Fibroblast of upper back skin (primary cell): ENCODE measurements at places on chromosomes 4 and X.

GRCh38 chrX:97639526-97639925 lies 755.8 kb downstream of the RPA4 start:
- DNase-seq: no peak

GRCh38 chr4:39469429-39470077 lies 10.7 kb downstream of the LIAS start:
- peak; percentile 85 for DNase-seq

DNA sequence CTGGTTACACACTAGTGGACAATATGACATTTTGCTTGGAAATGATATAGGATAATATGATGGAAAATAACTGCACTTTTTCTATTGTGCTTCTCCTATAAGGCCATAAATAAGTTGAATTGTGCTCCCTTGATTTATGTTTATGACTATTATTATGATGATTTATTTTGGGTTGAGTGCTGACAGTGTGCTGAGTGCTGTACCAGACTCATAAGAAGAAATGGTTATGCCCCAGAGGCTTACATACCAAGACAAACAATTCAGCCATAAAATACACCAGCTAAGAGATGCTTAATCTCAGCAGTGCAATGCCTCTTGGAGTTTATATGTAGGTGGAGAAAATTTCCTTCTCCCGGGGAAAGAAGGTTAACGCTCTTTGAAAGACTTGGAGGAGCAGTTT lies 199.8 kb upstream of the NOCT start:
- DNase-seq: no peak

DNA sequence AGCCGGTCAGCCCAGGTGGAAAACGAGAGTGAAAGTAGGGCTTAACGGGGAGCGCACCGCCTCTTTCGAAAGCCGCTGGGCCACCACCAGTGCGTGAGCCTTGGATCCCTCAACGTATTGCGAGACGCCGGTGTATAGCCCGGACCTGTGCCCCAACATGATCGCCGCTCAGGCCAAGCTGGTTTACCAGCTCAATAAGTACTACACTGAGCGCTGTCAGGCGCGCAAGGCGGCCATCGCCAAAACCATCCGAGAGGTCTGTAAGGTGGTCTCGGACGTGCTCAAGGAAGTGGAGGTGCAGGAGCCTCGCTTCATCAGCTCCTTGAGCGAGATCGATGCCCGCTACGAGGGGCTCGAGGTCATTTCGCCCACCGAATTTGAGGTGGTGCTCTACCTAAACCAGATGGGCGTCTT lies 929 bp downstream of the MAB21L2 start:
- peak; percentile 20 for DNase-seq

GRCh38 chr4:101599620-101600019 lies 190.9 kb upstream of the BANK1 start:
- peak; percentile 77 for DNase-seq

- no peak for DNase-seq
These were observed 170.1 kb downstream of the LARP7 start for GRCh38 chr4:112807083-112807482.

GRCh38 chrX:102745857-102746584 lies 25.5 kb downstream of the GPRASP3 start:
- peak; percentile 17 for DNase-seq

DNA sequence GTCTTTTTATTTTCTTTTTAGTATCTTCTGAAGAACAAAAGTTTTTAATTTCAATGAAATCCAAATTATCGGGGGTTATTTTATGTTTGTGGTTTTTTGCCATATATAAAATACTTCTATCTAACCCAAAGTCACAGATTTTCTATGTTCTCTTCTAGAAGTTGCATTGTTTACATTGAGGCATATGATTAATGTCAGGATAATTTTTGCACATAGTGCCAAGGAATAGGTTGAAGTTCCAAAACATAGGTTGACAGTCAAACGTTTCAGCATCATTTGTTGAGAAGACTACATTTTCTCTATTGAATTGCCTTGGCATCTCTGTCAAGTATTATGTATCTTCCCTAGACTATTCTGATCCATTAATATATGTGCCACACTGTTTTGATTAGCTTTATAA lies 64.5 kb downstream of the ANKRD17 start:
- peak; percentile 18 for DNase-seq

- DNase-seq: peak; percentile 28
These were observed 91.7 kb downstream of the SPATA18 start for GRCh38 chr4:52142816-52143215.

DNA sequence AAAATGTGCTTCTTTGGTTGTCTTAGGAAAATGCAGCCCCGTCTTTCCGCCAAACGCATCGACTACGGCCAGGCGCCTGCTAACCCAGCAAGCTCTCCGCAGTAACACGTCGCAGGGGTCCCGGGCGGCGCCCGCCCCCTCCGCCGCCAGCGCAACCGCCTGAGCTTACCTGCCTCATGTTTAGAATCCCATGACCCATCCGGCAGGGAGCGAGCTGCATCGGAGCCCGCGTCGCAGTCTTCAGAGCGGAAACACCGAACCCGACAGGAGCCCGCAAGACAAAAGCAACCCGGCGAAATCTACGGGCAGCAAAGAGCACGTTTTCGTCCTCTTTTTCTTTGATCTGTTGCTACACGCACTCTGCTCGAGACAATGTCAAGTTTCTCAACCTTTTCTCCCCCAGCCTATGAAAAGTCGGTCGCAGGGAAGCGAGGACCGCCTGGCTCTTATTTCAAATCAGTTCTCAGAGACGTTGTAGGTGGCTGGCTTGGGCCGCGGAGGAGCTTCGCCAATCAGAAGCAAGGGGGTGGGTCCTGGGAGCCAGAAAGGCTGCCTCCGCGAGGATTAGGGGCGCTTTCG lies at the start of gene MID1:
Gene MID1, minus strand, starts transcription at position 465 of the 579 bp plus-strand sequence. CDS start 53,038 bp downstream, outside the sequence.
- peak; percentile 78 for DNase-seq

DNA sequence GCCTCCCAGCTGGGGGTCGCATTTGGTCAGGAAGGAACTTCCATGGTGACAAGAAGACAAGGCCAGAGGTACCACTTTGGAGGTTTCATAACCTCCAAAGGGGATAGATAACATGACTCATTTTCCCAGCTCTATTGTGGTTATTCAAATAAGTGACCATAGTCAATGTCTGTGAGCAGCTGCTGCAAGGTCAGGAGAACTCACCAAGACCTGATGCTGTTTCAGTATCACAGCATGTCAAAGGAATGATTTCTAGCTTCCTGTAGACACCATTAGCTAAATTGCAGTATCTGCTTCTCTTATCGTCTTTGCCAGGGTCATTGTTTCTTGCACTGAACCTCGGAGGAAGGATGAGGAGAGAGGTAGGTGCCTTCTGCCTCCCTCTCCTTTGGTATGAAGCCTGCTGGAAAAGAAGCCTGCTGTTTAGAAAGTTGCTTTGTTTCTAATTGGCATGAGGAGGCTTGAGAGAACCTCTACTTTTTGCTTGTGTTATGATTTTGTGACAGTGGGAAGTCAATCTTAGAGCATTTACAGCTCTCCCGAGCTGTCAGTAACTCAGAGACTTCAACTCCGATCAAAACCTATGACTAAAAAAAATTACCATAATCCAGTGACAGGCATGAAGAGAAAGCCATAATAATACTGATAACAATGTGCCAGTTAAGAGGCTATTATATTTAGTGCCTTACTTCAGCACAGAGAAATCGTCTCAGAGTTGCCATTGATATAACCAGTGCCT lies 38.0 kb upstream of the GATB start:
- DNase-seq: no peak

GRCh38 chr4:27861381-27861787 lies 1000.7 kb downstream of the STIM2 start:
- peak; percentile 71 for DNase-seq

DNA sequence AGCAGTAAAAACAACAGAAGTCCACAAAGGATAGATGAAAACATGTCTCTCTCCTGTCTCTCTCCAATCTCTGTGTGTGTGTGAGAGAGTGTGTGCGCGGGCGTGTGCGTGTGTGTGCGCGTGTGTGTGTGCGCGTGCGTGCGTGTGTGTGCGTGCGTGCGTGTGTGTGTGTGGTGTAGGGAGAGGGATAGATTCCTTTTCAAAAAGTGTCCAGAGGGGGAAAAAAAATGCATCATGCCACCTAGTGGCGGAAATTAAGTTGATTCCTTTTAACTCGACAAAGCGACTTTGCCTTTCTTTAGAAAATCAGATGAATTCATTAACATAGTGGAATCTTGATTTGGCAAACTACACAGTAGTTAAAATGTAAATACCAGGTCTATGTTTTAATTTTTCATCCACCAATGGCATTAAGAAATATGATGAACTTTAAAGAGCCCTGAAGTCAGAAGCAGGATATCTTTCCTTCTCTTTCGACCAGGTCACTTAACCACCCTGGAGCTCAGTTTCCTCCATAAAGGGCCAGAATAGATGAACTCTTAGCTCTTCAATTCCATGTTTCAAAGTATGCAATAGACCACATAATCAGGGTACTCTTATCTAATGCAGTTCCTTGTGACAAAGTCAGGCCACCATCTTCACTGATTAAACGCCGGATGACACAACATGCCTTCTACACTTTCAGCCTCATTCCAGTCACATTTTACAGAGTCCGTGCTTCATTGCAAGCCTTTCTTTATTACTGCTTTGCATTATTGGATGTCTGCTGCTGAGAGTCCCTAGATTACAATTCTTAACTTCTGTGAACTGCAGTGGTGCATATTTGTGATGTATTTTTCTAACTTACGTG lies 162.8 kb downstream of the FBXO8 start:
- peak; percentile 81 for DNase-seq
